Tibial nerve (tissue), 4 donors: ENCODE measurements at places on chromosomes 3 and 15.

GRCh38 chr3:36595511-36595910, 168.8 kb downstream of the DCLK3 start:
- no peak for DNase-seq

GRCh38 chr3:71874618-71875017, 89.7 kb upstream of the PROK2 start:
- no peak for DNase-seq

GRCh38 chr3:192684151-192684550, 43.2 kb downstream of the FGF12 start:
- no peak for DNase-seq

DNA sequence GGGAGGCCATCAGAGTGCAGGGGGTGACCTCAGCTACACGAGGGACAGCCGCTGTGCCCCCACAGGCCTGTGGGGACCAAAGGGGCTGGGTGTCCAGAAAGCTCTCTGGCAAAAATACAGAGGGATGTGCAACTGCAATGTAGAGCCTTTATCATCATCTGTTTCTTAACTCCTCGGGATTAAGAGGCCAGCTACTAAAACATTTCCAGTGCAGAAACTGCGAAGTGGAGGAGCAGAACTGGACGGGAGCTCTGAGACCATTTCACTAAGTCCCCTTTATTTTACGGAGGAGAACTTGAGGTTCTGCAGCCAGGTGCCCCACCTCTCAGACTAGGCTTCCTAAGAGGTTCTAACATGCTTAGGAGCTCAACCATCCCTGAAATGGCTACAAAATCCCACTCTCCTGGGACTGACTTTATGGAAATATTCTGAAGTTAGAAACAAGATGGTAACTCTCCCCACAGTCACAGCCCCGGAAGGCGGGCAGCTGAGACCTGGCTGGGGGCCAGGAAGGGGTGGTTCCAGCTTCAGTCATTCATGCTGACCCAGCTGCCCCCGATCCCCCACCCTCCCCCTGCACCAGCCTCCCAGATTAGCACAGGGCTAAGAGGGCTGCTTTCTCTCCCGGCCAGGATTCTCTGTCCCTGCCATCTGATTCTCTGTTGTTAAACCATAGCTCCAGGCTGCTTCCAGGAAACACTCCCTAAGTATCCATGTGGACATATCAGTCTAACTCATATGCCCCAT, 40.3 kb downstream of the UMPS start:
- no peak for DNase-seq

DNA sequence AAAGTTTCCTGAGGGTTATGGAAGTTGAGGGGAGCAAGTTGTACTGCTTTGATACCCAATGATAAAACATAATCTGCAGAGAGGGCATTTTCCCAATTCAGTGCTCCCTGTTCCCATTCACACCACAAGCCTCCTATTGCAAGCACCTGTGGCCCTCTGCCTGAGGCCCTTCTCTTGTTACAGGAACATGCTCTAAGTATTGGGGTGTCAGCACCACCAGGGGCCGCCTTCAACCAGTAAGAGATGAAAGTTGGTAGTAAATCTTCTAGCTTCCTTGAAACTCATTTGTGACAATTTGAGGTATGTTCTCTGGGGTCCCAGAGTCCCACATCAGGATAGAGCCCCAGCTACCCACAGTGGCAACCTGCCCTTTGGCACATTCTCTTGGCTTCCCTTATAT, 265.4 kb upstream of the ARHGEF26 start:
- no peak for DNase-seq

DNA sequence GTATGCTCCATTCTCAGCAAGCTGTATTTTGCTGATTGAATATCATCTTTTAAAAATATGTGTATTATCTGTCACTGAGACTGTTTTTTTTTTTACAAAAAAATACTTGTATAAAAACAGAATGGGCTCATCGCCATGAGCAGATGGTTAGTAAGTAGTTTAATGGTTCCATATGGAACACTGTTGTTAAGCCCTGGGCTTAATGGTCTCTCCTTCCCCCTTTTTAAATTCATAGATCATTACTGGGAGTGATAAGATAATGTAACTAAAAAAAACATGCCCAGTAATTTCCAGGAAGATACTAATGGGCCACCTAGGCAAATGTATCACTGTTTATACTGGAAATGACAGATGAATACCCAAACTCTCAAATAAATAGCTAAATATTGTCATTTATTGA, 95.3 kb upstream of the TPRG1 start:
- DNase-seq: no peak

- DNase-seq: no peak
Measured at GRCh38 chr3:186496635-186497034, 47.5 kb downstream of the CRYGS start.

GRCh38 chr3:114449271-114450007, 155.6 kb downstream of the TIGIT start:
- no peak for DNase-seq

- DNase-seq: no peak
Measured at GRCh38 chr3:54784021-54784420, 143.8 kb downstream of the LRTM1 start.

GRCh38 chr3:116339441-116340028, 105.8 kb downstream of the LSAMP start:
- no peak for DNase-seq

DNA sequence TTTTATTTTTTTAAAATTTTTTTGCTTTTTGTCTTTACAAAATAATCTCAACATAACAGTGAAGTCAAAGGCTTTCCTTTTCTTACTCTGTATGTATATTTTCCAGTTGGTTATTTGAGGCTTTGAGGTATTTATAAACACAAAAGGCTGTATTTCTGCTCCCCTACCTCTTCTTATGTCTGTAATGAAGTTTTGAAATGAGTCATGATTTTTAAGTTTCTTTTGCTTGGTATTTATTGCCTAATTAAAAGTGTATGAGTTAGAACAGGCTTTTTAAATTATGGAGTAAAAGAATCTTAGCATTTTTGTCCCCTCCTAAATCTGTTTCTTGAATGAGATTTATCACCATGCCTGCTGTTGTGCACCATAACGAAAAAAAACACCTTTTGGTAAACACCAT, 66.0 kb downstream of the DCUN1D1 start:
- DNase-seq: no peak

GRCh38 chr15:31338879-31339557, 12.4 kb downstream of the KLF13 start:
- DNase-seq: no peak

DNA sequence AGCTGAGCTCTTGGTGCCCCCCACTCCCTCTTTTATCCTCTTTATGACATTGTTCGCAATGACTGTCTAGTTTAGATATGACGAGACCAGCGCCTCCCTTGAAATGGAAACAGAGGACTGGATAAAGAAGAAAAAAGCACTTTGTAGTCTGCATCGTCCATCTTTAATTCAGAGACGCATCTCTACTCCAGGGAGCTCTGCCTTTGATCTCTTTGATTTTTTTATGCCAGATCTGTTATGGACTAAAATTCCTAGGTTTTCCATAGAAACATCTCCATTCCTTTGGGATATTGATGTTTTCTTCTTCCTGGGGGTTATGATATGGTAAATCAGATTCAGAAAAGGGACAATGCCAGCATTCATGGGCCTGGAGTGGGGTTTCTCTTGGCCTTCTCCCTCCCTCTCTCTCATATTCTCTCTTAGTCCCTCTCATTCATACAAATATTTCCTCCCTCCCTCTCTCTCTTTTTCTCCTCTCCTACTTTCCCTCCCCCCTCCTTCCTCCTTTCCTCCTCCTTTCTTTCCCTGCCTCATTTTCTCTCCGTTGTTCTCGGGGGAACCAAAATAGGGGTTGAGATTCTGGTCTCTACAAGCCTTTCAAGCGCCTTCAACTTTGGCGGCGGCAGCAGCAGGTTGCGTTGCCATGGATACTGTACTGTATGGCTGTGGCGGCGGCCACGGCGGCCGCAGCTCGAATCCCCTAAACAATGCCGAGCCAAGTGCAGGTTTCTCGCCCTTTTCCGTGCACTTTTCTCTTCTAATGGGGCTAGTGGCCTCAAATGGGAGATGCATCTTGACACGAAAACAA, 45.5 kb downstream of the ZIC4 start:
- no peak for DNase-seq

DNA sequence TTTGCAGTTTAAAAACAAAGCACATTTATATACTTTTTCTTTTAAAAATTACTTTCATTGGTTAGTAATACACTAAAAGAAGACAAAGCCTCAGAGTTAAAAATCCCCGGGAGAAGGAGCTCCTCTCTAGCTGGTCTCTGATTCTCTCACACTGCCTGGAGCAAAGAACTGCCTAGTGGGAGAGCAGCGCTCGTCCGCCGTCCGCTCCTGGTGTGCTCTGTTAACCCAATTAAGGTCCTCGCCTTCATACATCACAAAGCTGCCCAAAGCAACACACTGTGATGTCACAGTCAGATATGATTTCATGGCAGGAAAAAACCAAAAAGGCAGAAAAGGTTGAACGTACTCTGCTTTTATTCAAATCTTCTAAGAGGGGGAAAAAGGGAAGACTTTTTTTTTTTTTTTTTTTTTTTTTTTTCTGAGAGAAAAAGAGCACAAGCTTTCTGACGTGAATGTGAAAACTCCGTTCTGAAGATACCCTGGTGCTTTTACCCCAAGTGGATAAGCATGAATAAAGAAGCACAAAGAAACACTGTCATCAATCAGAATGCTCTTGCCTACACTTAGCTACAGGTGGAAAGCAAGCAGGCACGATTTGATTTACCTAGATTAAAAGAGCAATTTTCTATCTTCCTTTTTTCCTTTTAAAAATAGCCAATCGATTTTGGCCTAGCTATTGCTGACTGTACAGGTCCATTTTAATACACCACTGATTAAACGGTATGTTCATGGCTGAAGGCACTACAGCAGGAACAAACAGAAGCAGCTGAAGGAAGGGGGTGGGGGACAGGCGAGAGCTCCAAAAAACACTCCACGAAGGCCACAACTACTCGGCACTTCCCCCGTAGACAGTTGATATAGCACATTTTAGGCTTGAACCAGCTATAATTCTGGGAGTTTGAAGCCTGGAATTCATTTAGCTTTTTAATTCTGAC, 115.2 kb downstream of the TIGIT start:
- DNase-seq: no peak

- no peak for DNase-seq
Measured at GRCh38 chr3:140758791-140759444, 81.1 kb downstream of the TRIM42 start.

DNA sequence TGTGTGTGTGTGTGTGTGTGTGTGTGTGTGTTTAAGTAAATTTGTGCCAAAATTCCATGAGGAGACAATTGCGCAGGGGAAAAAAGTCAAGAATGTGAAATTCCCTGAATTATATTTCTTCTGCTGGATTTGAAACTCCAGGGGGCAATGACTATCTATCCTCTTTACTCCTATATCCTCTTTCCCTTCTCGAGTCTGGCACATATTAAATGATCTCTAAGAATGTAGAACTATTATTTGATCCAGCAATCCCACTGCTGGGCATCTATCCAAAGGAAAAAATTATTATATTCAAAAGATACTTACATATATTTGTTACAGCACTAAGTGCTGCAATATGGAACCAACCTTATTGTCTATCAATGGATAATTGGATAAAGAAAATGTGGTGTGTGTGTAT, 350.1 kb upstream of the ADAMTS9 start:
- no peak for DNase-seq

DNA sequence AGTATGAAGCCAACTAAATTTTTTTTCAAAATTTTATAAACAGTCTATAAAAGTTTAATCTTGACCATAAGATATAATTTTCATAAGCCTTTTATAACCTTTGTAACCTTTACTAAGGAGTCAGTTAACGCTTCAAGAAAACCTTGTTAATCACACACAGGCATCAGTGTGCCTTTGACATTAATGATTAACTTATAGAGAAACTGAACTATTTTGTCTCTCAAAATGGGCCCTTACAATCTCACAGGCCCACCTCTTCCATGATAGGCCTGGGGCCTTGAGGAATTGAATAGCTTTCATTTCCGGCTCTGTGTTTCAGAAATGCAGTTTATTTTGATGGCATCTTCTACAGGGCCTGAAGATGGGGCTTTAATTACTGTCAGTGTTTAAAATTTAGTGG, 70.1 kb downstream of the CD200 start:
- no peak for DNase-seq

DNA sequence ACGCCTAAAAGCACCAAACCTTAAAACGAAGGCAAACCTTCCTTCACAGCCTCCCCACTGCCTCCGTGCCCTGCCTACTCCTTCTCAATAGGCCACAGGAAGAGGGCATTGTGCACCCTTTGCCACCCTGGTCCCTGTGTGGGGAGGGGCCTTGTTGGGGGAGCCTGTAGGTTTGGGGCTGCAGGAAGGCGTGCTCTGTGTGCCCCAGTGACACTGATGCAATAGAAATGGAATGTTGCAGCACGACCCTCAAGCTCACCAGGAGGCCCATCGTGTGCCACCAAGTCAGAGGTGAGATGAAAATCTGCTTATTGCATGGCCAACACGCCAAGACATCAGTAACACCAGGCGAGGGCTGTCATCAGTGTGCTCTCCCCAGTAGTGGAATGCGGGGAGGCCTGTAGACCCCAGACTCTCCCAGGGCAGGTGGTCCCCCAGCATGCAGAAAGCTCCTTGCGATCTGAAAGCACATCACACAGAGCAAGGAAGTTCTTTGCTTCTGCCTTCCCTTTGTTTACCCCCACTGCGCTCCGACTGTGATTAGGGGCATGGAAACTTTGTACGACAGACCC, 86.2 kb downstream of the ASB7 start:
- DNase-seq: no peak

- DNase-seq: no peak
Measured at GRCh38 chr3:100463002-100463401, 29.4 kb upstream of the TMEM45A start.

- DNase-seq: no peak
Measured at GRCh38 chr3:123667784-123668183, 82.9 kb upstream of the HACD2 start.

DNA sequence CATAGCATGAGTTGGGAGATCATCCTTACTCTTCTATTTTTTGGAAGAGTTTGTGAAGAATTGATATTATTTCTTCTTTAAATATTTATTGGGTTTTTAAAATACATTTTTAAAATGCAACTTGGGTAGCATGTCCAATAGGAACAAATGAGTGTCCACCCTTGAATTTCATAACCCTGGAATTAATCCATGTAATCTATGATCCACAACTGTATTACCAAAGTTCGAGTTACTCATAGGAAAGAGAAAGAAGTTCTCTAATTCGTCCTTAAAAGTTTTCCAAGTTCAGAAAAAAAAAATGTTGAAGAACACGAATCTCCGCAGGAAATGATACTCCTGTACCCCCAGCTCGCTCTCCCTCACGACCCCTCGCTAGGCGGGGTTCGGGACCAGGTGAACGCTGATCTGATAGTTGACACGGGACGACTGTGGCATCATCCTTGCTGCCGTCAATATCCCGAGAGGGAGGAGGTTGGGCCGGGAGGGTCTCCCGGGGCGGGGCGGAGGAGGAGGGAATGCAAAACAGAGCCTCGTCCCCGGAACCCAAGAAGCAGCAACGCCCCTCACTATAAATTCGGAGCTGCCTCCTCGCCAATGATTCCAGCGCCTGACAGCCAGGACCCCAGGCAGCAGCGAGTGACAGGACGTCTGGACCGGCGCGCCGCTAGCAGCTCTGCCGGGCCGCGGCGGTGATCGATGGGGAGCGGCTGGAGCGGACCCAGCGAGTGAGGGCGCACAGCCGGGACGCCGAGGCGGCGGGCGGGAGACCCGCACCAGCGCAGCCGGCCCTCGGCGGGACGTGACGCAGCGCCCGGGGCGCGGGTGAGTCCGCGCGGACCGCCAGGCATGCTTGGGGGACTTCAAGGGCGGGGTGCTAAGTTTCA, at the start of gene AGTR1:
Gene AGTR1, plus strand, starts transcription at position 598 of the 884 bp plus-strand sequence. CDS start 43,133 bp downstream, outside the sequence.
- peak; percentile 78 for DNase-seq

- DNase-seq: no peak
Measured at GRCh38 chr3:70738291-70738681, 425.8 kb upstream of the MDFIC2 start.
